ENCODE measurements at places on chromosomes 2 and 18.

- peak; percentile 56 for DNase-seq
Observed at GRCh38 chr2:152762202-152762601, 43.8 kb downstream of the ARL6IP6 start.

GRCh38 chr2:145874466-145874865, 1354.5 kb upstream of the ZEB2 start:
- DNase-seq = peak; percentile 51

GRCh38 chr2:51888120-51888519, 856.2 kb upstream of the NRXN1 start:
- DNase-seq = no peak

GRCh38 chr18:12315911-12316310, 7.9 kb downstream of the TUBB6 start:
- DNase-seq = no peak

- peak; percentile 85 for DNase-seq
Observed at GRCh38 chr2:65382776-65383357, 49.5 kb downstream of the SPRED2 start.

- DNase-seq = no peak
Observed at GRCh38 chr2:62704654-62705006, 883 bp upstream of the EHBP1 start.

- DNase-seq = peak; percentile 27
Observed at GRCh38 chr18:5600378-5601071, 56.7 kb upstream of the EPB41L3 start.

Measured in fibroblast of skin of right quadriceps (primary cell).